Naive thymus-derived CD8-positive, alpha-beta T cell (primary cell): ENCODE measurements at places on chromosomes 13 and 19. TPM values are rescaled to one million over a fixed set of nuclear protein-coding genes. Genes with fewer than 3 reads are reported as not detected.

The CCDC159 gene
- total RNA-seq = 59.9 TPM

The ZNF541 gene
- total RNA-seq = 0.86 TPM

The POU2F2 gene
- total RNA-seq = 88.5 TPM

The SMIM24 gene
- total RNA-seq = not detected

The B3GNT8 gene
- 0.41 TPM for total RNA-seq
